CD4-positive, alpha-beta T cell treated with Interferon gamma for 1 hour (primary cell): ENCODE measurements at places on chromosomes 12 and 14.

- DNase-seq, result no peak
These were observed 122.3 kb downstream of the MON2 start for GRCh38 chr12:62588916-62589315.

GRCh38 chr12:100936661-100937060, 142.1 kb downstream of the ANO4 start:
- DNase-seq, result no peak

DNA sequence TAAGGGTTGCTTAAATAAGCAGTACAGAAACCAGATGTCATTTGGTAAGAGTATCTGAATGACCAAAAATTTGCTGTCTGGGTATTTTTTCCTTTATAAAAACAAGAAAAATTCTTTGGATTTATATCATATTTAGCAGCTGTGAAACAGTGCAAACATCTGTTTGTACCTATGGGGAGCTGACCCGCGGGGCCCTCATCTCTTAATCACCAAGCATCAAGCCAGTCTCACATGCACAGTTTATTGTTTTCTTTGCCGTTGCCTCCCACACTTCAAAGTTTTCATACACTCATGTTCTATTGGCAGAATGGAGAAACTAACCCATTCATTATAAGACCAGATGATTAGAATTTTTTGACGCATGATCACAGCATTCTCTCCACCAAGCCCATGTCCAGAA, 142.2 kb downstream of the BMP4 start:
- DNase-seq, result no peak

GRCh38 chr12:57725851-57726150, 12.7 kb downstream of the AGAP2 start:
- no peak for DNase-seq

DNA sequence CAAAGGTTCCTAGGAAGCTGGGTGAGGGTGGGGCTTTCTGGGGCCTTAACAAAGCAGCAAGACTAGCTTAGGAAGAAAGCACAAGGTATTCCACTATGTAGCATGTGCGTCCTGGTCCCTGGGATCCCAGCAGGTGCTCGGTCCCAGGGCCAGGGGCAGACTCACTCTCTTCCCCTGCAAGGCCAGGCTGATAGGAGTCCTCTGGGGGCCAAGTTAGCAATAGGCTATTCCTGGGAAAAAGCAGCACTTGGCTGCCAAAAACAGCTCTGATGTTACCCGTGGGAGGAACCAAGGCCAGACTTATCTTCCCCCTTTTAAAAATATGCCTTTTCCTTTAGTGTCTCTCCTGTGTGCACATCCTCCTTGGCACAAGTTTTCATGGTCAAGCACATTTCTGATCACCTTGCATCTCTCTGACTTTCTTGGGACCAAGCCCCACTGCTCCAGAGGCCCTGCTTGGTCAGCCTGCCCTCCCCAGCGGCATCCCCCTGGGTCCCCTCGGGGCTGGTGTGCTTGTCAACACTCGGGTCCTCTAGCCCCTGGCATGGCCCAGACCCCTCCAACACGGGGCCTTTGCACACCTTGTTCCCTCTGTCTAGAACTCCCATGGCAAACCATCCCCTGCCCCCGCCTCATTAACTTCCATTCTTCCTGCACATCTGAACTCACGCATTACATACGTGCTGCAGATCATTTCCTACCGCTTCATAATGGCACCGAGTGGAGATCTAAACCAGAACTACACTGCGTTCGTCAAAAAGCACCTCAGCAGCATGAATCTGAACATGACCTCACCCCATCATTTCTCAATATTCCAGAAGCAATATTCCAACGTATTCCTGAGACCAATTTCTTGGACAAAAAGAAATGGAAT, 21.9 kb downstream of the CCDC92 start:
- no peak for DNase-seq

- DNase-seq, result no peak
These were observed 135.7 kb downstream of the PPM1H start for GRCh38 chr12:62799126-62799736.

GRCh38 chr14:59419303-59419702, 45.9 kb downstream of the GPR135 start:
- no peak for DNase-seq

DNA sequence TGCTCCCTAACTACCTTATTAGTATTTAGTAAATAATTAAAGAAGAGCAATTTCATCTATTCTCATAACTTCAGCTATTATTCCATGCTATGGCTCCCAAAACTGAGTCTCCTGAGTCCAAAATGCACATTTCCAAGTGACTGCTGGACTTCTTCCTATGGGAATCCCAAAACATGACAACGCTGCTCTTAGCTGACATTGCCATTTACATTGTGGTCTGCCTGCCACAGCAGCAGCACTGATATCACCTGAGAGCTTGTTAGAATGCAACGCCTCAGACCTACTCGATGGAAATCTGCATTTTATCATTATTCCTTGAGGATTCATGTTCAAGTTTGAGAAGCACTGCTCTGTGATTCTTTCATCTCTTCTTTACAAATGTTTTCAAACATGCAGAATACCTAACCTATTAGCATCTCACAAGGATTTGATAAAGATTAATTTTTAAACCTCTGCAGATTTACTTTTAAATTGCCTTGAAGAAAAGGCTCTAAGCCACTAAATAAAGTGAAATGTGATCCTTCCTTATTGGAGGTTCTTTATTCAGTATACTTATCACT, 77.7 kb downstream of the SEC23A start:
- DNase-seq, result no peak
